ENCODE measurements at places on chromosomes 5 and 9.

GRCh38 chr9:26779062-26779461 lies 113.5 kb downstream of the CAAP1 start:
- no peak for DNase-seq

DNA sequence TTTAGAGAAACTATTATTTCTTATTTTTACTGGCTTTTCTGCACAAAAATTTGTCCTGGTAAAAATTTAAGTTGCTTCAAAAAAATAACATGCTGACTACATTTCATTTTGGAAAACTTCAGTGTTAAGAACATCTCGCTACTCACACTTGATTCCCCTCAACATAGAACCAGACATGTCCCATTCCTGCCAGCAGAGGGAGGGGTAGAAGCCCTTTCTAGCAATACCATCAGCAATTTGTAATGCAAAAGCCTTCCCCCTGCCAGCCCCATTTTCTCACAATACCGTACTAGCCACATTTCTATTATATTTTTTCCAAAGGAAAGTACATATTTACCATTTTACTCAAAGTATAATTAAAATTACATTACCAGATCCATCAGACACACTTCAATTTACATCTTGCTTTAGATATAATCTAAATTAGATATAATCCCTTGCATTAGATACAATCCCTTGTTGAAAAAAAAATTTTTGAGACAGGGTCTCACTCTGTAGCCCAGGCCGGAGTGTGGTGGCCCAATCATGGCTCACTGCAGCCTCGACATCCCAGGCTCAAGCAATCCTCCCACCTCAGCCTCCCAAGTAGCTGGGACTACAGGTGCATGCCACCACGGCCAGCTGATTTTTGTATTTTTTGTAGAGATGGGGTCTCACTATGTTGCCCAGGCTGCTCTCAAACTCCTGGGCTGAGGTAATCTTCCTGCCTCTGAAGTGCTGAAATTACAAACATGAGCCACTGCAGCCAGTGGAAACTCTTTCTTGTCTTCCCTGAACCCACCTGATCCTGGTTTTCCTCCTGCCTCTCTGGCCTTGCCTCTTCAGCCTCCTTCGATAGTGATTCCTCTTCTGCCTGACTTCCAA lies 39.6 kb upstream of the IDNK start:
- no peak for DNase-seq

- DNase-seq: no peak
Measured at GRCh38 chr9:111350556-111350955, 20.5 kb upstream of the OR2K2 start.

GRCh38 chr5:158278216-158278925 lies 419.4 kb upstream of the CLINT1 start:
- DNase-seq: no peak

DNA sequence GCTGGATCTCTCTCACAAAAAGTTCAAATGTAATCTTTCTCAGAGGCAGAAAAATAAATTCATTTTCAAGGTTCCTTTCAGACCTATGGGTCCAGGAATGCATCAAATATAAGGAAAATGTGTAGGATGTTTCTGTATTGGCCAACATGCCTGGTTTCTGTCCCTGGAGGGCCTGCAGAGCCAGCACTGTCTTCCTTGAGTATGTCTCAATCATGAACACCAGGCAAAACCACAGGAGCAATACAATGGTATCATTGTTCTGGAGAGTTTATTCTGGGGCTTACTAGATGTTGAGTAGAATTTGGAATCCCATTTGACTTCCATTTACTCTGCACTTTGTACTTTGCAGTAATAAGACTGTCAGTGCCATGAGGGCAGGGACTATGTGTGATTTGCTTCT lies 23.5 kb downstream of the INSYN2B start:
- no peak for DNase-seq

DNA sequence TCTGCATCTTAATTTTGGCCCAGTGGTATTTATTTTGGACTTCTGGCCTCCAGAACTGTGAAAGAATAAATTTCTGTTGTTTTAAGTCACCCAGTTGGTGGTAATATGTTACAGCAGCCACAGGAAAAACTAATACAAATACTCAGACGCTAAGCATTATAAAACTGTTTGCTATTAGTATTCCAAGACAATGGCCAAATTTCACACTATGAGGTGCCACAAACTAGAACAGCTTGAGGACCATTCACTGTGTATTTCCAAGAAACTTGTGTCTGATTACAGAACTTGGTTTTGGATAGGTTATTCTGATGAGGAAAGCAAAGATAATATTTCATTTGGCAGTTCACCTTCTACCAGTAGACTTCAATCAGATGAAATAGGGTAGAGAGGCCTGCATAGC lies 16.3 kb upstream of the ISOC1 start:
- DNase-seq: no peak

DNA sequence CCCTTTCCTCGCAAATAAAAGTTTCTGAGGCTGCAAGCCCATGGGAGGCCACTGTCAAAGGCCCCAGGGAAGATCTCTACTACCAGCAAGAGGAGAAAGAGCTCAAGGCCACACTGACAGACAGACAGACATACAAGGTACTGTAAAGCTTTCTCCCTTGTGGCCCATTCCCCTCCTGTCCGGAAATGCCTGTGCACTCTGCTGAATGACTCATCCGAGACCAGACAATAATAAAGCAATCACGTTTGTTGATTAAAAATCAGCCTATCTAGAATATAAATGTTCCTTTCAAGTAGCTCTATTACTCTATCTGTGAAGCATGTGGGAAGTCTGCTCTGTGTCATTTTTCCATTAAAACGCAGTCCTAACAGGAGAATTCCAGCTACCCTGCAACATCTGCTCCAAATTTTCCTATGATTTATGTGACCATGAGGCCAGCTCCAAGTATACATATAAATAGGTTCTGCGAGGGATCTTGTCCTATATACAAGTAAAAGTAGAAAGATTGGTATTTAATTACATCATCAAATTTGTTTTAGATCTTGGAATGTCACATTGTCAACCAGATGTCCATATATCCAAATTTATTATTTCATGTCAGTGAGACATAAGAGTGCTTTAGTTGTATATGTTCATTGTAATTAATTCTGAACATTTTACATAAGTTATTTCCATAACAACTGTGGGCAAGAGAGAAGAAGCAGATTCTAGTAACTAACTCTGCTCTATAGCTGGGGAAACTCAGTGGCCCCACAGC lies 34.7 kb upstream of the TGFBI start:
- DNase-seq: no peak

GRCh38 chr9:91256235-91256634 lies 105.5 kb downstream of the AUH start:
- no peak for DNase-seq

- no peak for DNase-seq
Measured at GRCh38 chr9:976943-977837, 735 bp downstream of the DMRT3 start.

GRCh38 chr5:35878079-35878478 lies 21.4 kb downstream of the IL7R start:
- DNase-seq: no peak

DNA sequence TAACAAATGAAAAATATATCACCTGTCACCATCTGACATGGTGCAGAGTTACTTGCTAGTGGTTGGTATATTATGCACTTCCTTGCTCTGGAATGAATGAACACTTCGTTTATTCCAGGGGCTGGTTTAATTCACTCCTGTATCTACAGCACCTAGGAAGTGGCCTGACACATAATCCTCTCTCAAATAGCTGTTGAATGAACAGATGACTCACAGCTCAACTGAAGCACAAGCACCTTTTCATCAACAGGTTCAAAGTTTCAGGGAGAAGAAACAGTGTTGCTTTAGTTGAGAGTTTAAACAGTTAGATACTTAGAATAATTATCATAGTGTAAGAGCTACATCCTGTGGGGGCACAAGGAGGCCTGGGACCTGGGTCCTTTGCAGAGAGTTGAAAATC lies 135.0 kb upstream of the DAP start:
- no peak for DNase-seq

- DNase-seq: no peak
Measured at GRCh38 chr5:137667341-137667740, 68.5 kb downstream of the KLHL3 start.

DNA sequence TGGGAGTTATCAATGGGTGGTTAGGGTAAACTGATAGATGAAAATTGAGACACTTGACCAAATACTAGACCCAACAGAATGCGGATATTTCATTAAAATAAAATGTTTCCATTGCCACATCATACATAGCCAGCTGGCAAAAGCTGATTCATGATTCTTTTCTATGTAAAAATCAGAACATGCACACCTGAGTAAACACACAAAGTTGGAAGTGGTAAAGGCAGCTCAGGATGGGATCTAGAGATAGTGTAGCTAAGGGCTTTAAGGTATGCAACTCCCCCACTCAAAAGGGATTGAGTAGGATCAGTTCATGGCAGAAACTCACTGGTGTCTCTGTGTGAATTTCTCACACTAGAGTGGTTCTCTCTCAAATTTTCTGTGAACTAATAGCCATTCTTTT lies 541.1 kb upstream of the GRAMD2B start:
- no peak for DNase-seq

DNA sequence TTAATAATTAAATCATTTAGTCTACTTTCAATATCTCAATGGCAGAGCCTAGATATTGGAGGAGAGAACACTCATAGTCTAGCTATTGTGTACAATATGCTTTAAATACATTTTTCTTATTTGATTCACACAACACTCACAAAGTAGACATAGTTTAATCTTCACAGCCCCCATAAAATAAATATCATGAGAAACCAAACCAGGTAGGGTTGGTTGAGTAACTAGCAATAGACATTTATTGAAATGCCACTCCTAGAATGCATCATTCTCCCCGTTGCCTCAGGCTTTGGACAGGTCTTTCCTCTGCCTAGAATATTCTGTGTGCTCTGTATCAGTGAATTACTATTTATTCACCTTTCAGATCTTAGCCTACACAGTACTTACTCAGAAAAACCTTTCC lies 141.9 kb downstream of the CEMIP2 start:
- no peak for DNase-seq

DNA sequence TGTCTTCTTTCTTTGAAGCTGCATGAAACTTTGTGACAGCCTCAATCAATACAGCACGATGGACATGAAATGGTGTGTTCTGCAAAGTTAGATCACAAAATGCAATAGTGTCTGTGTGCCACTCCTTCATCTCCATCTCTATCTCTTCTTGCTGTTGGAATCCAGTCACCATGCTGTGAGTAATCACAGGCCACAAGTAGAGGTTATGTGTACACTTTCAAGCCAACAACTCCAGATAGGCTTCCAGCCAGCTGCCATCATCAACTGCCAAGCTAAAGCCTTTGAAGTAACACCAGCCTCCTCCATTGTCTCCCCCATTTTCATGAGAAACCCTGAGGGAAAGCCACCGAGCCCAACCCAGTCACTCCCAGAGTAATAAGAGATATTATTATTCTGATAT lies 360.6 kb downstream of the PTPRD start:
- DNase-seq: no peak

- DNase-seq: no peak
Measured at GRCh38 chr9:92636627-92637026, 33.3 kb downstream of the IPPK start.

GRCh38 chr5:37005946-37006540 lies 129.5 kb downstream of the NIPBL start:
- DNase-seq: no peak

DNA sequence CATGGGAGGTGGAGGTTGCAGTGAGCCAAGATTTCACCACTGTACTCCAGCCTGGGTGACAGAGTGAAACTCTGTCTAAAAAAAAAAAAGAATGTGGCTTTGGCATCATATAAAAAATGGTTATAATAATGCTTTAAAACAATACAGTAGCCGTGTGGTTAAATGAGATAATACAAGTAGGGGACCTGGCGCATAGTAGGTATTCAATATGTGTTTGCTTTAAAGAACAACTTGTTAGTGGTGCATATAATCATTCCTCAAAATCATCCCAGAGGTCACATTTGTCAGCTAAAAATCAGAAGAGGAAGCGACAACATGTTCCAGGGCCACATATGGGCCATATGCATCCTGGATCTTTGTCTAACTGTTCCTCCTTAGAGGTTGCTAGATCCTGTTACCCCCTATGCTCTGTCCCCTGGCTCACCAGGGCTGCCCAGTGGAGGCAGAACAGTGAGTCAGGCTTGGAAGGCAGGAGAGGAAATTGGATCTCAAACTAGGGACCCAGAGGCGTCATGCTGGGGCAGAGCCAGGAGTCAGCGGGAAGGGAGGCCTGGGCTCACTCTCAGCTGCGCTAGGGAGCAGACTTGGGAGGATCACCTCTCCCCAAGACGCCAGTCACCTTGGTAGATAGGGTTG lies 27.7 kb downstream of the LHX6 start:
- no peak for DNase-seq

GRCh38 chr9:117302487-117302886 lies 112.4 kb downstream of the ASTN2 start:
- DNase-seq: no peak

DNA sequence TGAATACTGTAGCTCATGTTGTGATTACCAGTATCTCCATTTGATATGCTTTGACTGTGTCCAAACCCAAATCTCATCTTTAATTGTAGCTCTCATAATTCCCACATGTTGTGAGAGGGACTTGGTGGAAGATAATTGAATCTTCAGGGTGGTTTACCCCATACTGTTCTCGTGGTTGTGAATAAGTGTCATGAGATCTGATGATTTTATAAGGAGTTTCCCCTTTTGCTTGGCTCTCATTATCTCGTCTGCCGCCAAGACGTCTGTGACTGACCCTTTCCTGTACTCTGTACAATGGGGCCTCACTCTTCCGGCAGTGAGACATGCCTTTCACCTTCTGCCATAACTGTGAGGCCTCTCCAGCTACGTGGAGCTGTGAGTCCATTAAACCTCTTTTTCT lies 59.3 kb downstream of the TRIO start:
- DNase-seq: no peak

GRCh38 chr5:176711883-176712282 lies 64.6 kb downstream of the TSPAN17 start:
- no peak for DNase-seq

- no peak for DNase-seq
Measured at GRCh38 chr9:91690540-91691249, 259.3 kb downstream of the ROR2 start.

GRCh38 chr9:116990592-116990991 lies 303.5 kb downstream of the TRIM32 start:
- DNase-seq: no peak

GRCh38 chr9:111662576-111663300 lies 1.3 kb downstream of the GNG10 start:
- no peak for DNase-seq

GRCh38 chr5:161157925-161158324 lies 305.9 kb upstream of the ATP10B start:
- no peak for DNase-seq

- no peak for DNase-seq
Measured at GRCh38 chr5:114311968-114312367, 49.9 kb upstream of the KCNN2 start.

Measured in stimulated activated CD8-positive, alpha-beta memory T cell treated with anti-CD3 and anti-CD28 coated beads, Interleukin-4, amount 100 ng/mL, for 1 hour (primary cell).